ENCODE measurements at places on chromosomes 3 and 15. TPM values are rescaled to one million over a fixed set of nuclear protein-coding genes. Genes with fewer than 3 reads are reported as not detected.

The PGBD4 gene
- polyA plus RNA-seq = 1.9 TPM

DNA sequence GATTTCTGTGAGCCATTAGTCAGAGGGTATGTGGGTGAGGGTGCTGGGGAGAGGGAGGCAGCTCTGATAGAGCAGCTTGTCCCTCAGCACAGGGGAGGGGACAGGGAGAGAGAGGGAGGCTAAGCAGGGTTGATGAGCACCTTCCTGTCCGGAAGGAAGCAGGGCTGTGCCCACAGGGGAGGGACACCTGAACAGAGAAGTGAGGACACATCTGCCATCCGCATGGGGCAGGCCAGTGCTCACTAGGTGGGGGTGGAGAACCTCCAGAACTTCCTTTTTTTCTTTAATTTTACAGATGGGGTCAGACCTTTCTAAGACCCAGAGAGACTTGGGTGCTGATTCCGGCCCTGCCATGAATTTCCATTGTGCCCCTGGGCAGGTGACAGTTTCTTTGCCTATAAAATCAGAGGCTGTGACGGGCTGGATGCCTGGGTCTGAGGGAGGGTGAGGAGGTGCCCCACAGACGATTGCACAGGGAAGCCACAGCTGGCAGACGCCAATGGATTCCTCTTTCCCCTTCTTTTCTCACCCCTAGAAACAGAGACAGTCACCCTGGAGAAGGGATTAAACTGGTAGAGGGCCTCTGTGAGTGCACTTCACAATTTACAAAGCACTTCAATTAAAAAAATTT lies 4.1 kb upstream of the TGM5 start:
- no peak for DNase-seq

GRCh38 chr3:133747907-133748639 lies 1.9 kb downstream of the TF start:
- no peak for DNase-seq

The FILIP1L gene
- polyA plus RNA-seq = 26.5 TPM

The XYLB gene
- polyA plus RNA-seq = 5.2 TPM

The RARRES1 gene
- polyA plus RNA-seq = 37.1 TPM

The GOLGA8Q gene
- polyA plus RNA-seq = 0.89 TPM

The TRIM42 gene
- not detected for polyA plus RNA-seq

DNA sequence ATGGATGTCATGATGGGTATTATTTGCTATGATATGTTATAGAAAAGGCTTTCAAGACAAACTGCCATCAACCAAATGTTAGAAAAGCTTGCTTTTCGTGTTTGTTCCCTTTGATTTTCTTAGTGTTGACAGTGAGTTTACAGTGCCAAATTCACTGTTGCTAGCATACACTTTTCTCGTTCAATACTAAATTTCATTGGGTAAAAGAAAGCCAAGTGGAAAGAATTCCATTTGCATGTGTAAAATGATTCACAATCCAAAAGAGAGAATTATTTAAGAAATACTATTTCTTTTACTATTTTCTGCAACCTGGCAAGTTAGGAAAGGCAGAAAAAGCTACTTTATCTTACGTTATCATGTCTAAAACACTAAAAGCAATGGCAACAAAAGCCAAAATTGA lies 301.4 kb downstream of the OTOL1 start:
- DNase-seq = no peak

- DNase-seq = no peak
Measured at GRCh38 chr3:22971497-22971896, 231.6 kb upstream of the UBE2E2 start.

DNA sequence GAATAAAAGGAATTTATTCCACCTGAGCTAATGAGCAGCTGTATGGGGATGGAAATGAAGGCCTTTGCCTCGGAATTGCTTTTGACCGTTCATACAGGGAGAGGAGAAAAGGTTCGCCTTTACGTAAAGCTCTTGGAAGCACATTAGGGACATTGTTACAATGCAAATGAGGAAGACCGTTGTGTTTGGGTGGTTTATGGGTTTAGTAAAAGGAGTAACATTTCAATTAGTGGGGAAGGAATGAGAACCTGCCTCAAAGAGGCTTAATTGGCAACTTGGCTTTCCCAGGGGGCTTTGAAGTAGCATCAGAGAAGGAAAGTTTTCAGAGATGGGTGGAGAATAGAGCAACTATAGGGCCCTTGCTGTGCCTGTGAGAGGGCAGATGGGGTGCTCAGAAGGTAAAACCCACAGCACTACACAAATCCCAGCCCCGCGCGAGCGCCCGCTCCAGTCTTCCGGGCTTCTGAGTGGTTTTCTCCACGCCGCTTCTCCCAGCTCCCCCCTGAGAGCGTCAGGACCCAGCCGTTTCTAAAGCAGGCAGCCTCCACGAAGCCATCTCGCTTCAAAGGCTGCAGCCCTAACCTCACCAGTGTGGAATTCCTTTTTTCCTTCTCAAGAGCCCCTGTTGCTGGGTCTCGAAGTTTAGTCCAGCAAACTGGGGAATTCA lies 192.0 kb upstream of the HES1 start:
- DNase-seq = no peak

The GRM2 gene
- polyA plus RNA-seq = 0.50 TPM

- DNase-seq = no peak
Measured at GRCh38 chr15:43492266-43492665, 690 bp downstream of the TP53BP1 start.

The TM4SF4 gene
- 2.8 TPM for polyA plus RNA-seq

GRCh38 chr3:191066669-191067068 lies 132.4 kb upstream of the OSTN start:
- no peak for DNase-seq

The ACP3 gene
- 61.3 TPM for polyA plus RNA-seq

The NUP210 gene
- polyA plus RNA-seq = 21.2 TPM

- no peak for DNase-seq
Measured at GRCh38 chr3:22922317-22922716, 280.8 kb upstream of the UBE2E2 start.

- DNase-seq = no peak
Measured at GRCh38 chr15:84955089-84955848, 26.4 kb upstream of the PDE8A start.

The MST1 gene
- polyA plus RNA-seq = 134 TPM

DNA sequence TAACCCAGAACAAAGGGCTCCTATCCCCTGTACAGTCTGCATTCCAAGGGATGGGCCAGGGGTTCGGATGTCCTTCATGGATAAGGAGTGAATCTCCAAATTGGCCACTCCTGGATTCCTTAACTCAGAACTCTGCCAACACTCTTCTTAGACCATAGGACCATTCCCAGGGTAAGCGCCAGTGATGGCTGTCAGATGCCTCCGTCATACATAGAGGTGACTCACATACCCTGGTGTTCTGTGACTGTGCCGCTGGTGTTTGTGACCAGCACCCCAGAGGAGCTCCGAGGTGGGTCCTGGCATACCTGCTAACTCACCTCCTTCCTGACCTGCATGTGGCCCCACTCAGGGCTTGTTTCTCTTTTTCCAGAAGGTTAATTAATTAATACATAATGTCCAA lies 134.7 kb downstream of the KLF13 start:
- no peak for DNase-seq

The SEMA6D gene
- 47.7 TPM for polyA plus RNA-seq

The ESYT3 gene
- 1.9 TPM for polyA plus RNA-seq
